ENCODE measurements at places on chromosomes 7 and 10. TPM values are rescaled to one million over a fixed set of nuclear protein-coding genes. Genes with fewer than 3 reads are reported as not detected.
A peak's percentile ranks its signal among the peaks of the same experiment; 100 is the strongest.

GIMAP4 gene
- 16.6 TPM for polyA plus RNA-seq

PRSS37 gene
- not detected for polyA plus RNA-seq

DNAJC12 gene
- 1.3 TPM for polyA plus RNA-seq

OR6V1 gene
- polyA plus RNA-seq = not detected

KIF11 gene
- 1.1 TPM for polyA plus RNA-seq

CDNF gene
- 0.75 TPM for polyA plus RNA-seq

SERPINE1 gene
- 3.2 TPM for polyA plus RNA-seq

C10orf67 gene
- polyA plus RNA-seq = not detected

CHST12 gene
- polyA plus RNA-seq = 1.8 TPM

ADAM22 gene
- 0.15 TPM for polyA plus RNA-seq

DNA sequence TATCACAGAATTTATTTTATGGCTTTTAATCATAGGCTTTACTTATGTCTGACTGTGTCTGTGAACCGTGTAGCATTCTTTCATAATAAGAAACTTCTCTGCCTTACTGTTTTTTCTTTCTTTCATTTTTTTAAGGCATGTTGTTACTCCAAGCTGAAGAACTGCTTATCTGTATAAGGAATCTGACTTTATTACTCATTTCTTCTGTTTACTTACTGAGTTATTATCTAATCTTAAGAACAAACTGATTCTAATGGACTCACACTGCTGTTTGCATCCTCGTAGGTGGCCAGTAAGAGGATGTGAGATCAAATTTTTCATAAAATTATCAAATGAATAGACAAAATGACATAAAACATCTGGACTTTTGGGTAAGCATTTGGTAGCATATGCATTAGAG is 54.7 kb upstream of the DNAJC1 start:
- no peak for DNase-seq

DNA sequence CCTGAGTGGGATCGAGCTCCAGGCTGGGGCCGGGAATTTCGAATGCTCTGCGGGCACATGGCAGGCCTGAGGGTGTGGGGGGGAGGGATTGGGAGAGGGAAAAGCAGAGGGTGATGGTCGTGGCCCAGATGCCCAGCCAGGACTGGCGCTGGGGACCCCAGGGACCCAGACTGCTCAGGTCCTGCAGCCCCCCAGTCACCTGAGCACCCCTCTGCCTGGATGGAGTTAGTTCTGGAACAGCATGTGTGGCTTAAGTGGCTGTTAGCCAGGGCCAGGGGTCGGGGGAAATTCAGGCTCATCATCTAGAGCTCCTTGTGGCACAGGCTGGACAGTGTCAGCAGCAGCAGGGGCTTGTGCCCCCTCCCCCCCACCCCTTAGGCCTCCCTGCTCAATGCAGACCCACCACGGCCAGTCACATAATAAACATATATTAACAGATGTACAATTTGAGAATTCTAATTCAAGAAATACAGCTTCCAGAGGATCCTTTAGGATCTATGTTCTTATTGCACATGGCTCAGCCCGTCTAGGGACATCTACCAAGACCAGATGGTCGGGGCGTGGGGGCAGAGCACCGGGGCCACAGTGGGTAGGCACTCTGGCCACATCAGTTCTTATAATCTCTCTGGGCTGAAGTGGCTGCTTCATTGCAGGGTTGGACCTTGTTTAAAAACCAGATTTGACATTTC is 22.2 kb downstream of the DNAJB12 start:
- no peak for DNase-seq

GRCh38 chr10:24674892-24675632 is 48.6 kb downstream of the ARHGAP21 start:
- DNase-seq = no peak

GRCh38 chr7:82142263-82142864 is 301.2 kb downstream of the CACNA2D1 start:
- no peak for DNase-seq

DNA sequence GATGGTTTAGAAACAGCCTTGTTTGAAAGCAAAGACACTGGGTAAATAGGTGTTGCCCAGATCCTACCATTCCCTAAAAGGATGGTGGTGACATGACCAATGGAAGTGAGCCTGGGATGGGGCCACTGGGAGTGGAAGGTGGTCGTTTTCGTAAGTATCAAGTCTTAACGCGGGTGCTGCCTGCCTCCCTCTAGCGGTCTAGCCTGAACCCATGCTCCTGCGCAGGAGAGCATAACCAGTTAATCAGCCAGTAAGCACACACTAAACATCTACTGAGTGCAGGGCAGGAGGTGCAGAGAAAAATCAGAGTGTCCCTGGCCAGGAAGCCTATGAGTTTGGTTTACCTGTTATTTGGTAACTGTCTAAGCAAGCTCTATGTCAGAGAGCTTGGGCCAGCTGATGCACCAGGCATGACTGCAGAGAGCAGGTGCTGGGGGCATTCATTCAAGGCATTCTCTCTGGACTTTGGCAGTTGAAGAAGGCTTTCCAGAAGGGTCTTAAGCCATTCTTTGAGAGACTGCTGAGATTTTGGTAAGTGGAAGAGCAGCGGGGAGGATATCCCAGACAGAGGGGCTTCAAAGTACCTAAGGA is 930 bp downstream of the GARIN1A start:
- peak; percentile 53 for DNase-seq

DNA sequence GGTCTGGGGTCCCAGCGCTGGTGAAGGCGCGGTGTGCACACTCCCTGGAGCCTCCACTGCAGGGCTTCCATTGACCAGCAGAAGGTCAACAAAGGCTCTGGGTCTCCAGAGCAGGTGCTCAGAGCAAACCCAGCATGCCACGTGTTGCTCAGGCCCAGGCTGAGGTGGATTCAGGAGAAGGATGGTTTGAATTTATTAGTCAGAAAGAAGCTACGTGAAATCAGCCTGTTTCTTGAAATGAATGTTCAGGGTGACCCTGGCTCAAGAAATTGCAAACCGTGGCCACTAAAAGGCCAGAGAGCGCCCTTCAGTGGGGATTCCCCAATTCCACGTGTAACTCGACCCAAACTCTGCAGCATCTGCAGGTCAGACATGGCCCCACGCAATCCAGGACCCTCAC is 82.7 kb upstream of the PFKP start:
- DNase-seq = no peak

DNA sequence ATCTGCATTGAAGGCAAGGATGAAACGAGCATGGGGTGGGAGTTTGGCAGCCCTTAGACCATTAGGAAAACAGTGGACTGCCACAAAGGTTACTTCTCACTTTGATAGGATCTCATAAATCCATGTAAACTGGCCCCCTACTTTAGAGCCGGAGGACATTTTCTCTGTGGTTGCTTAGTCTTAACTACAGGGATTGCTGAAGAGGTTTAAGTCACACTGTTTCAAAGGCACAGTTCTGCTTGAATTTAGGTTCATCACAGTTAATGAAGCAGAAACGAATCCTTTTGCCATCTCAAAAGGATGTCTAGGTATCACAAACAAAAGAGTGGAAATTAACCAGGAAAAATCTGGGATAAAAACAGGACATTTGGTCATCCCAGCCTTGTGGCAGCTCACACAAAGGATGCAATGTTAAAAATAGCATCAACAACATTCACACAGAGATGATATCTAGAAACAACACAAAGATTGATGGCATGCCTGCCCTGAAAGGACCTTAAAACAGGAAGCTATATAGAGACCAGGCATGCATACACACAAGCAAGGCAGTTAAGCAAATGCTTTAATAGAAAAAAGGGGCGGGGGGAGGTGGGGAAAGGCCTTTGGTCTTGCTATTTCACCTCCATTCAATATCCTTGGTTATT is 74.0 kb downstream of the DOCK4 start:
- peak; percentile 29 for DNase-seq

- DNase-seq = no peak
Observed at GRCh38 chr7:133481676-133482075, 228.8 kb downstream of the EXOC4 start.

DNA sequence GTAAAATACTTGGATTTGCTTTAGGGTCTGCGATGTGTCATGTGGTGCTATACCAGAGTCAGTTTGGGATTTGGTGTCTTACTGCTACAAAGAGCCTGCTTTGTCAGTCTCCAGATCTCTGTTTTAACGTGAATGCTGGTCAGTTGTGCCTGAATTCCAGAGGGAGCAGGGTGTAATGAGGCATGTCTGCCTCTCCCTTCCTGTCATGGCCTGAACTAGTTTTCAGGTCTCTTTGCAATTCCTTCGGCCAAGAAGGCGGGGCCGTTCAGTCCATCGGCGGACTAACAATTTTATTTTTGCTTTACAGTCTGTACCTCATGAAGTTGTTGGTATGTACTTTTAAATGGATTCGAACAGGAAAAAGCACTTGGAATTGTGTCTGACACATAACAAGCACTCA is 465.1 kb upstream of the ADARB2 start:
- DNase-seq = no peak
